Endothelial cell of umbilical vein (primary cell): ENCODE measurements at places on chromosomes 11 and 22.
A peak's percentile ranks its signal among the peaks of the same experiment; 100 is the strongest.

- DNase-seq, result peak; percentile 22
These were observed 1.7 kb downstream of the CREBZF start for GRCh38 chr11:85663080-85663752.

DNA sequence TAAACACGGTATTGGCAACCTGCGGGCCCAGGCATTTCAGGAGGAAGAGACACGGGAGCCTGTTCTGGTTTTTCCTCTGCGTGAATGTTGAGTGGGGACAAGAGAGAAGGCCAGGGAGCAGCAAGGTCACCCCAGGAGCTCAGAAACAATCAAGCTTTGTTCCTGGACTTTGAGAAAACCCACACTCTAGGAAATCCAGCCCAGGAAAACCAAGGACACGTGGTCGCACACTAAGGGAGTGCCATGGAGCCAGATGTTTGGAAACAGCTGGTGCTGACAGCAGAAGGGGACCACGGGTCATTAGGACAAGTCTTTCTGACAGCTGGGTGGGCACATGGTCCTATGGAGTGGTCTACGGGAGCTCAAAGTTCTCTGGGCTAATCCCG is 44.1 kb downstream of the MYH9 start:
- DNase-seq, result peak; percentile 80

DNA sequence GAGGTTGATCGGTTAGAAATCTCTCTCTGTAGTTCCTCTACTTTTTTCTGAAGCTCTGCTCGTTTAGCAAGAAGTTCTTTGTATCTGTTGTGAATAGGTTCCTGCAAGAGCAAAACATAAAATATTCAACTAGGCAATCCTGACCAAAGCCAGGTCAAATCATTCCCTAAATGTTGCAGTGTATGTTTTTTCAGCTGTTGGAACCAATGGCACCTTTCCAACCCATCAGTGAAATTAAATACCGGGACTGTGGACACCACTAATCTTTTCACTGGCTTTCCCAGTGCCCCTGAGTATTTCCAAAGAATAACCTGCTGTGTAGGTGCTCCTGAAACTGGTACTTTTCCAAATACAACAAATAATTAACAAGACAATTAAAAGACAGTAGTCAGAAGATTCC is 45.1 kb downstream of the CEP57 start:
- no peak for DNase-seq

- DNase-seq, result no peak
These were observed 99.4 kb upstream of the AKIP1 start for GRCh38 chr11:8811571-8811970.

DNA sequence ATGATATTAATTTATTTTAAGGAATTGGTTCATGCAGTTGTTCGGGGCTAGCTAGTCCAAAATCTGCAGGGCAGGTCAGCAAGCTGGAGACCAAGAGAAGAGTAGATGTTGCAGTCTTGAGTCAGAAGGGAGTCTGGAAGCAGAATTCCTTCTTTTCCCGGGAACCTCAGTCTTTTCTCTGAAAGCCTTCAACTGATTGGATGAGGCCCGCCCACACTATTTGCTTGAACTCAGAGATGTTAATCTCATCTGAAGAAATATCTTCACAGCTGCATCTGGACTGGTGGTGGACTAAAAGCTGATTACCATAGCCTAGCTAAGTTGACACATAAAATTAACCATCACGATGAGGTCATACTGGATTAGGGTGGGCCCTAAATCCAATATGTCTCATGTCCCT is 122.2 kb downstream of the COMMD9 start:
- no peak for DNase-seq
